ENCODE measurements at places on chromosomes 12 and 14. TPM values are rescaled to one million over a fixed set of nuclear protein-coding genes. Genes with fewer than 3 reads are reported as not detected.

DNA sequence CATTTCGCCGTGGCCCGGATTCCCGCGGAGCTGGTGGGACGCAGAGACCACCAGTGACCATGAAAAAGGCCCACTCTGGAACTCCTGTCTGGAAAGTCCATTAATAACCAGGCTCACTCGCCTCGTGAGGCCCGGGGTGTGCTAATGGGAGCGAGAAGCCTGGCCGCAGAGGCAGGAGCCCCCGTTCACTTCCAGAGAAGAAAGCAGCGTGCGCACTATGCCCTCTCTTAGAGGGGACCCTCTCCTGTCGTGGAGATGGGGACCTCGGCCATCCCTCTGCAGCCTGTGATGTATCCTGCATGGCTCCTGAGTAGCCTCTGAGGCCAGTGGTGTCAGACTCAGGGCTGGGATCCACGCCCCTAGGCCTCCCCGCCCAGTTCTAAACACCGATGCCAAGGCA is 134.1 kb upstream of the VRK1 start:
- no peaks in the 10 kb centered on the region for H3K36me3 ChIP-seq
- no peak overlapping the region for H3K27ac ChIP-seq
- H3K4me3 ChIP-seq = no peak overlapping the region
- peaks cover 38% of the 10 kb centered on the region for H3K27me3 ChIP-seq

- no peaks in the 10 kb centered on the region for H3K27me3 ChIP-seq
- no peak for DNase-seq
- H3K4me3 ChIP-seq = no peak overlapping the region
- no peaks in the 10 kb centered on the region for H3K36me3 ChIP-seq
Measured at GRCh38 chr12:126492181-126492580, 1426.9 kb downstream of the AACS start.

GRCh38 chr12:128402486-128403243 is 135.7 kb downstream of the TMEM132C start:
- no peak overlapping the region for H3K27ac ChIP-seq
- no peaks in the 10 kb centered on the region for H3K36me3 ChIP-seq
- H3K27me3 ChIP-seq = no peaks in the 10 kb centered on the region

- DNase-seq = no peak
- H3K27me3 ChIP-seq = peaks cover 6% of the 10 kb centered on the region
- H3K36me3 ChIP-seq = no peaks in the 10 kb centered on the region
- H3K27ac ChIP-seq = no peak overlapping the region
- H3K4me1 ChIP-seq = no peaks in the 10 kb centered on the region
Measured at GRCh38 chr12:110917467-110917866, 2.9 kb downstream of the MYL2 start.

DNA sequence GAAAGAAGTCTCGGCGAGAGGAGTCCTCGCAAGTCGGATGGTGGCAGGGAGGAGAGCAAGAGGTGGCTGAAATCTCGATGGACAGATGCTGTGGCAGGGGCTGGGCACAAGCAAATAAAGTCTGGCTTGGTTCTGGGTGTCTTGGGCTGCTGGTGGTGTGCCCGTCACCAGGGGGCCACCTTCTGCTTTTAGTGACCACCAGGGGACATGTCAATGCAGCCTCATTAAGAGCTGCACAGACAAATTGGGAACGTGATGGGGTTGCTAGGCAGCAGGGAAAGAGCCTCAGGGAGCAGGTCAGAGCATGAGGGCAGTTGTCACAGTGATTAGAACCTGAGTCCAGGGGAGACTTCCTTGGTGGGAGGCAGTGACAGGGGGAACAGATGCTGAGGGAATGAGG is 44.0 kb downstream of the LRRC74A start:
- H3K27me3 ChIP-seq = no peaks in the 10 kb centered on the region
- DNase-seq = no peak
- no peaks in the 10 kb centered on the region for H3K36me3 ChIP-seq
- H3K27ac ChIP-seq = no peak overlapping the region
- no peak overlapping the region for H3K4me3 ChIP-seq

DNA sequence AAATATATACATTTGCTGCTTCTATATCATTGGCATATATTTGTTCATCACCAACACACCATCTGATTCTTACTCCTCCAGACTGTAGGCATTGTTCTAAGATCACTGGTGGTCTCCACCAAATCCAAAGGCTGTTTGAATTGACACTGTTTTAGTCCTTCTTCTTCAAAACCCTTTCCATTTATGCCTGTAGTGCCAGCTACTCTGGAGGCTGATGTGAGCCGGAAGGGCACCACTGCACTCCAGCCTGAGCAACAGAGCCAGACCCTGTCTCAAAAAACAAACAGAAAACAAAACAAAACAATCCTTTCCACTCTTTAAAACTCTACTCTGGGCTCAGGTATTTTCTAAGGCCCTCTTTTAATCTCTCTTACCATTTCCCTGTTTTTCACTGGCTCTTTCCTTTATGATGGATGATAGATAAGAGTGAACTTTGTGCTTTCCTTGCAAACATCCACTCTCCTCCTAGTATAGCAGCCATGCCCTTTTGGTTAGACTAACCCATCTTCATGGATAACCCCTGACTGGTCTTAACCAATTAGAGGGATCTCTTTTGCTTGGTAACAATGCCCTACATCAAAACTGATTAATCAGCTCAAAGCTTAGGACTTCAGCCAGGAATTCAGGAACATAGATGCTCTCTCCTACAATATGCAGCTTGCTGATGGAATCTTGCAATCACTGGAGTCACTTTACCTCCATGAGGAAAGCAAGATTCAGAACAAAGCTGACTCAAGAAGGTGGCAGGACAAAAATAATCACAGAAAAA is 24.9 kb downstream of the SPTSSA start:
- H3K4me3 ChIP-seq = no peak overlapping the region
- peaks cover 5% of the 10 kb centered on the region for H3K4me1 ChIP-seq
- no peaks in the 10 kb centered on the region for H3K27me3 ChIP-seq
- no peak for DNase-seq

The CLEC1A gene
- total RNA-seq = not detected
